ENCODE measurements at places on chromosomes 1 and 21.

GRCh38 chr1:226131639-226132038, 54.9 kb downstream of the ACBD3 start:
- no peak for DNase-seq

- no peak for DNase-seq
These were observed 647.1 kb downstream of the PTPRU start for GRCh38 chr1:29883411-29883832.

DNA sequence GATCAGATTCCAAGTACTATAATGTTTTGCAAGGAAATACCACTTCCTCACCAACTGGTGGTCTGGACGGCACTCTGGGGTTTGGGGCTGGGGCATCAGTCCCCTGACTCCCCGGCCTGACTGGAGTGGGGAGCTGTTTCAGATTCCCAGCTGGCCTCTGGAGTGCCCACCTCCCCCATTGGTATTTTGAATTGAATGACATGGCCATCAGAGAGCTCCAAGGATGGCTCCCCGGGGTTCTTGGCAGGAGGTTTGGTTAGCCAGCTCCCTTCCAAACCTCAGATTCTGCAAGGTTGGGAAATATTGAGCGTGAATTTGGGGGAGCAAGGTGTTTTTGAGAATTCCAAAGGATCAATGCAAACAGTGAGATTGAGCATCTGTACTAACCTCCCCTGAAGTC, 2.2 kb upstream of the INAVA start:
- DNase-seq = no peak

DNA sequence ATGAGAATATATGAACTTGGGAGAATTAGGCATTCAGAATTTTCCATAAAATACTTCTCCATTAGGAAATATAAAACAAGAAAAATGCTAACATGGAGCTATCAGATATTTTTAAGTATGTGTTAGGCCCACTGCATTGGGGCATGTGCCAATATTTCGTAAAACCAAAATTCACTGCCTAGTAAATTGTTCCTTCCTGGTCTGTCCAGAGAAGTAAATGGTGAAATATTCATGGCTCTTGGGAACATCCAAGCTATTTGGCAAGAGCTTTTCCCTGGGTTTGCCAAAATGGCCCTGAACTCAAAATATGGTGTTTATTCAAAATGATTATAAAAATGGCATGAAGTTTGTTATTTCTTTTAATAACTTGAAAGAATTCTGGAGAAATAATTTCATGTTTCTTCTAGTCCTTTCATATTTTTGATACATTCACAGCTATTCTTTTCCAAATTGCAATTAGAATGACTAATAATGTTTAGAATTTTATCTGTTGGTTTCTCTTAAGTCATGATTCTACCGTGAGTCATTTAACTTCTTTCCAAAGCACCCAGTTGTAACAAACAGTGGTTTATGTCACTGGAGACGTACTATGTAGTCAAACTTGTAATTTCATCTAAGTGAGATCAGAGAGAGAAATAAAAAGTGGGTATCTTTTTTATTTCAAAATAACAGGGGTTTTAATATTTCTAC, 25.7 kb upstream of the SLC19A2 start:
- no peak for DNase-seq

GRCh38 chr1:67590329-67590728, 94.7 kb upstream of the GADD45A start:
- DNase-seq = peak; percentile 73

- DNase-seq = peak; percentile 15
These were observed 123.9 kb upstream of the VAMP3 start for GRCh38 chr1:7646981-7647901.

DNA sequence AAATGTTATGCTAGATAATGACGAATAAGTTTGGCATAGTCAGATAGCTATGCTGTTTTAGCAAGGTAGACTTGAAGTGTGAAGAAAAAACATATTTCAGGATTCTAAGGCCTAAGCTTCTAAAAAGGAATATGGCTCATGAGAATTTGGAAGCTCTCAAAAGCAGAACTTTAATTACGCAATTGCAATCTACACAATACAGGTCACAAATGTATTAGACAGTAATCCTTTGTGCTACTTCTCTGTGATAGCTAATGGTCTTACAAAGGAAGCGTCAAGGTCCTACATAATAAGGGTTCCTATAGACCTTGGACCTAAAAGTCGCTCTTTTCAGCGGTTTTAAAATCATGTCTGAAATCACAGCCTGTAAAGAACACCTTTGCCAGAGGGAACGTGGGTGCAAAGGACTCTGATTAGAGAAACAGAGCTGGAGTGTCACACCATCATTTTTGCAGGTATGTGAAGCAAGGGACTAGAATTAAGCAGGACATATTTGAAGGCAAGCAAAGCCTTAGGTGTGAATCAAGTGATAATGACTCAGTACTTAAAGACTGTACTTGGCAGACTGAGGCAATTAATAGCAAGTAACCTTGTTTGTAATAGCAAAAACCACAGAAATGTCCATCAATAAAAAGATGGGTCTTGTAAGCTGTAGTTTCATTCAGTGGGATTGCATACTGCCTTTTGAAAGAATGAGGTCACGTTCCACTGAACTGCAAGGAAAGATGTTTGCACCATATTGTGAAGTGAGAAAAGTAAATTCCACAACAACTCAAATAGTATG, 420.2 kb downstream of the KCTD3 start:
- no peak for DNase-seq

GRCh38 chr1:92826792-92827191, 5.0 kb upstream of the RPL5 start:
- DNase-seq = no peak

- DNase-seq = no peak
These were observed 151.7 kb downstream of the NR5A2 start for GRCh38 chr1:200179126-200179780.

DNA sequence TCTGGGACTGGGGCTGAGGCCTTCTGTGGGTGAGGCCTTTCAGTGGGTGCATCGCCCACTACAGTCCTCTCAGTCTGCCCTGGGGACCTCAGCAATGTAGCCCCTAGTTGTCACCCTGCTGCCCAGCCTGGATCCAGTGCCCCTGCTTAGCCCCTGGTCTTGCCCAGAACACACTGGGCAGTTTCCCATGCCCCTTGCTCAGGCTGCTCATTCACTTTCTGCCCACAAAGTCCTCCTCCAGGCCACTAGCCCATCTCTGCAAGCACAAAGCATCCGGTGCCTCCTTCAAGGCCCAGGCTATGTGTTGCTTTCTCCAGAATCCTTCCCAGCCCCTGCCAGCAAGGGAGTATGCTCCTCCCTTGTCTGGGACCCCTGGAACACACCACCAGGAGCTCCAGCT, 5.4 kb upstream of the ADORA1 start:
- DNase-seq = no peak

- DNase-seq = no peak
These were observed 120.2 kb downstream of the MRPL39 start for GRCh38 chr21:25487046-25487594.
